Midbrain (tissue), 1 donor: ENCODE measurements at places on chromosomes 7 and 10.

- DNase-seq, result no peak
These were observed 57.4 kb downstream of the HIBADH start for GRCh38 chr7:27605283-27605682.

- peak; percentile 48 for DNase-seq
These were observed 6.2 kb upstream of the ACTR3C start for GRCh38 chr7:150329331-150330120.

- no peak for DNase-seq
These were observed 54.3 kb upstream of the TNRC18 start for GRCh38 chr7:5477723-5478531.

DNA sequence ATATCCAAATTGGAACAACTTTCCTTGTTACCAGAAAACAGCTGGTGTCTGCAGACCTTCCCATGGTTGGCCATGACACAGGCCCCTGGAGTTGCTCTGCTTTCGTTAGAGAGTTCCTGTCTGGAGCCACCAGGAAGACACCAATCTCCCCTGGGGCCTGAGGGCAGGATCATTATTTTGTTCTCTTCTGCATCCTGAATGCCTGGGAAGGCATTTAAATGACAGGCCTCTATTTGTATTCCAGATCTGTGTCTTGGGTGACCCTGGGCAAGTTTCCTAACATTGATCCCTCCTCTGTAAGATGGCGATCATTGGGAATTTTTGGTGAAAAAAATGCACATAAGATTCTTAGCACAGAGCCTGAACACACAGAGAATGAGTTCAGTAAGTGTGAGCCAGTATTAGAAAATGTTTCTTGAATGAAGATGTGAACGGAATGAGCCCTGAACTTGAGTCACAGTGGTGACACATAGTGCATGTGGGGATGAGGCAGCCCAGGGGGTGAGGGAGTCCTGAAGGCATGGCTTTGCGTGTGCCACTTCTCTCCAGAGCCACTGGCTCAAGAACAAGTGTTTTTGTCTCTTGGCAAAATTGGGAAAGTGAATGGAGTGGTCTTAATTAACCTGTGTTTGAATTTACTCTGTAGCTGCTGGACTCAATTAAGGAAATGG is 28.4 kb downstream of the BMPER start:
- DNase-seq, result no peak

GRCh38 chr7:14303536-14303935 is 314.1 kb upstream of the ETV1 start:
- no peak for DNase-seq

DNA sequence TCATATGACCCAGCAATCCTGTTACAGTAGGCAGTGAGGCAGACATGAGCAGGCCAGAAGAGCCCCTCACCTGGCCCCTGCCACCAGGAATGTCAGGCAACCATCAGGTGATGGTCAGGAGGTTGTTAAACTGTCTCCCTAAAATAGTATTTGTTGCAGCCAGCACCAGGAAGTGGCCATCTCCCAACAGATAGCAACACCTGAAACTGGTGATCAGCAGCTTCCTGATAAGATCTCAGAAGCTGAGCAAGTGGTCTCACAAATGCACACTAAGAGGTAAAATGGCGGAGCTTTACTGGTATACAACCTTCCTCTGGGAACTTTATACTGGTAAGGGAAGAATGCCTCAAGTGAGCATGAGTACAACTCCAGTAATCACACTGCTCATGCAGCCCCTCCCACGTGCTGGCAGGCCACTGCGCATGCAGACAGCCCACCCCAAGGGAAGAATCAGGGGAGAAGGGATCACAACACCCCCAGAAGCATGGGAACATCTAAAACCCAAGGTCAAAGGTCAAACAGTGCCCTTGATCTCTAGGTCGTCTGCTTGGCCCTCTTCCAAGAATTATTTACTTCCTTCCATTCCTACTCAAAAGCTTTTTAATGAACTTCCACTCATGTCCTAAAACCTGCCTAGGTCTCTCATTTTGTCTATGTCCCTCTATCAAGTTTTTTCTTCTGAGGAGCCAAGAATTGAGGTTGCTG is 133.5 kb downstream of the DOCK4 start:
- DNase-seq, result no peak

GRCh38 chr7:87413029-87413428 is 62.5 kb downstream of the ABCB4 start:
- no peak for DNase-seq

DNA sequence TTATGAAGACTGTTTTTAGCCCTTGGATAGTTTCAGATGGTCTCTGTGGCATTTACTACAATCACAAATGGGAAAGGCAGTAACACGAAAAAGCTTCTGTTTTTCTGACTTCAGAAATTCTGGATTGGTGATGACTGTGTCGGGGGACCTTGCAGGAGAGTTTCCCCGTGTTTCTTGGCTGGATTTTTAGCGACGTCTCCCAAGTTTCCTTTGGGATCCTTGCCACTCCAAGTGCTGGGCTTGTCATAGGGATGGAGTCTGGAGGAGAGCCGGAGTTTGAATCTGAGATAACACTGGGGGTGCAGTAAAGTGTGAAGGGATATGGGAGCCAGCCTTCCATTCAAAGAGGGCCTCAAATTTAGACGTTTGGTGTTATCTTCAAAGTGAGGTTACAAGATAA is 179.0 kb downstream of the SNX10 start:
- no peak for DNase-seq

GRCh38 chr10:71301371-71301916 is 17.6 kb upstream of the SLC29A3 start:
- no peak for DNase-seq

DNA sequence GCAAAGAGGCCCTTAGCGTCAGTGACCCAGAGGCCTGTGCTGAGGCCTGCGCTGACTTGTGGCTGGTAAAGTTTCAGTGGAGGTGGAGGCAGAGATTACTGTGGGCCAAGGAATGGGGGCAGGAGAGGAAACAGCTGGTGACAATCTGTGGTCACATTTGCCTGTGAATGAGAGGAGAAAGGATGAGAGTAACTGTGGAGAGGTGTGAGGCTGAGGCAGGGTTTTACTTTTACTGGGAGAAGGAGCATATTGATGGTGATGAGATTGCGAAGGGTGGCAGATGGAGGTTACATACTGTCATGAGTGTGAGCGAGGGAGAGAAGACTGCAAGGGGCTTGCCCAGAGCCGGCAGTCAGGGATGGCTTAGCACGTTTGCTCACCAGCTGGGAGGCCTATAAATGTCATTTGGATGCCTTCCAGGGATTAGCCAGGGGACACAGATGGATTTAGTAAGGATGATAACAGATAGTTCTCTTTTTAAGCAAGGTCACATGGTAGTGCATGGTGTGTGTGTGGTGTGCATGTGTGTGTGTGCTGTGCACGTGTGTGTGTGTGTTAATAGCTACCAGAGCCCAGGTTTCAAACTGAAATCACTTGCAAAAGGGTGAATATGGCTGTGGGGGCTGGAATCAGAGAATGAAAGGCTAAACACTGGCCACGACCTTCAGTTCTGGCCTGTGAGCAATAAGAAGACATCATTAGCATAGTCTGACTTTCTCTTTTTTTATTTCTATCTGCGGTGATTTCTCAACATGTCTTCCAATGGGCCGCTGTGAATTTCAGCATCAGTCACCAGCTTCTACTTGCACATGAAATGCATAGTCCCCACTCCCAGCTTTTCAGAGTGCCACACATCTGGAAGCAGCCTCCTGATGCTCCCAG is 291.5 kb upstream of the ZNF32 start:
- no peak for DNase-seq

DNA sequence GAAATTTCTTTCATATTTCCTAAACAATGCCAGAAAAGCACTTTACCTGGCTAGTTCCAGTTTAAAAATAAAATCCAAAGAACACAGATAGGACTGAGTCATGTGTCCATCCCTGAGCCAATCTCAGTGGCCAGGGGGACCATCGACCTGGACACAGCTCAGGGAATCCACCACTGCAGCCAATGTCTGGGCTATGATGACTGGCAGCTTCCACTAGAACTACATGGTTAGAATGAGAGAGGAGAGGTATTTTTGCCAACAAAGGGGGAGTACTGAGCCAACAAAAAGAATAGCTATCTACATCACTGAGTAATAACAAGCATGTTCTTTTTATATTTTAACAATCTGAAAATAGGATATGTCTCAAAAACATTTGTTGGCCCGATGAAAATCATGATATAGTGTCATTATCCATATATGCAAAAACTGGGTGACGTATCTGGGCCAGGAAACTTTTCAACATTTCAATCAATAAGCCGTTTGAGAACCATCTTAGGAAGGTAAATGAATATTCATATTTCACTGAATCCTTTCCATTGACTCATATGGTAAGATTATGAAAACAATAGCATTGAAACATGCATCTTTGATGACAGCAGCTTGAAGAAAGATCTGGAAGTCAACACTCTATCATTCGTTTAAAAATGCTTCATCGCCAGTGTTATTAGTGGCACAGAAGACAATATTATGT is 104.0 kb downstream of the TPK1 start:
- DNase-seq, result no peak

GRCh38 chr10:72316748-72317435 is 37.8 kb downstream of the DNAJB12 start:
- DNase-seq, result no peak

DNA sequence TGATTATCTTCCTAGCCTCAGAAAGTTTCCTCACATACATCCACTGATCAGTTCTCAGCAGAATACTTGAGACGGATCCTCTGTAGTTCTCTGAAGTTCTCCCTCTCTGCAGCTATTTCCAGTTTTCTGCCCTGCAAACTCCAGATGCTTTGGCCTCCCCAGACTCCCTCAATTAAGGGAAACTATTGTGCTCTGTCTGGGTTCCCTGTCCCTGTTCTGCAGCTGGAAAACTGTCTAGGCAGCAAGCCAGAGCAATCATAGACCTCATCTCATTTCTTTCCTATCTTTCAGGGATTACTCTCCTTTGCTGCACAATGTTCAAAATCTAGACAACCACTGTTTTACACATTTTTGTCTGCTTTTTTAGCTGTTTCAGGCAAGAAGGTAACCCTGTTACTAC is 9.2 kb downstream of the MICU1 start:
- DNase-seq, result peak; percentile 27

GRCh38 chr7:26857506-26858240 is 6.7 kb downstream of the SKAP2 start:
- DNase-seq, result no peak

- no peak for DNase-seq
These were observed 88.5 kb downstream of the ELAPOR2 start for GRCh38 chr7:86970986-86971385.

GRCh38 chr7:154372011-154372601 is 319.9 kb downstream of the DPP6 start:
- DNase-seq, result no peak

DNA sequence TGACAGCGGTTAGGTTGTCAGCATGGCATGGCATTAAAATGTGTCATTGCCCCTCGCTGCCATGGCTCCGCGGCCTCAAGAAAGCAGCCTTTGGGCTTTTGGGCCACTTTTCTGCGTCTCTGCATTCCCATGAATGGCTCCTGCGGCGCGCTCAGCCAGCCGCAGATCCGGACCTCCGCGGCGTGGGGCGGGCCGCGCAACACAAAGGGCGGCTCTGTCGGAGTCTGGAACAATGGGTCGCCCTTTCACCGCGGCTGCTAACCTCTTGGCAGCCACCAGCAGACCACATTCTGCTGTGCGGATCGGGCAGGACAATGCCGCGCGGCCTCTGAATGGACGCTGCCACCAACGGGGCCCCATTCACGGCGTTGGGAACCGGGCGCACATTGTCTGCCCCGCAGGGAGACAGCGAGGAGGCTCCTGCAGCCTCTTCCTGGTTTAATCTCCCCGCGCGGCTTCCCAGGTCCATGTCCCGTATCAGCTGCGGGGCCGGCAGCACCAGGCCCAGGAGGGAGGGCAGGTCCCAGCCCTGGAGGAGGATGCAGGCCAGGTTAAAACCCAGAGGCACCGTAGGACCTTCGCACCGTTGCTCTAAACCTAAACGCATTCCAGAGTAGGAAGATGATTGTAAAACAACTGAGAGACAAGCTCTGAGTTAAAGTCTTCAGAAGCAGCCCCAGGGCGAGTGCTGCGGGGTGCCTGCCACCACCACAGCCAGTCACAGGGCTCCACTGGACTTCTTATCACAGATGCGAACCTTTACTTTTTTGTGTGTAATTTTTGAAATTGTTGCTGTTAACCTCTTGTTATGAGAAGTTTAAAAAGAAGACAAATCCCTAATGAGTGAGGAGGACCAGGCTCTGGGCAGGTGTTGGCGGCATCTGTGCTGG is 71.6 kb downstream of the NKX6-2 start:
- peak; percentile 94 for DNase-seq

DNA sequence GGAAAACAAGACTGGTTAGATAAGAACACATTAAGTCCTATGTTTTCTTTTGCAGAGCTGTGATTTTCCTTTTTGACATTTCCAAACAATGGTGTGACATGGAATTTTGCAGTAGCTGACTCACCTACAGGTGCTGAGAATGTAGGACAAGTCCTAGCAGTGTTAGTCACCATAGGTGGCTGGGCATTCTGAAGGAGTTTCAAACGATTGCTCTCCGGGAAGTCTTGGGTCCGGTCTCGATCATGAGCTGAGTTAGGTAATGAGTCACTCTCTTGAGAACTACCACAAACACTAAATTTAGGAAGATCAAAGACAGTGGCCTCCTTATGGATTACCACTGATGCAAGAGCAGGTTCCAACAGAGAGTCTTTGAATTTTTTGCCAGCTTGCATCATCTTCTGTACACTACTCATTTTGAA is 3.6 kb downstream of the FIGNL1 start:
- DNase-seq, result no peak

GRCh38 chr10:89351412-89351779 is 23.6 kb downstream of the IFIT3 start:
- DNase-seq, result peak; percentile 45

DNA sequence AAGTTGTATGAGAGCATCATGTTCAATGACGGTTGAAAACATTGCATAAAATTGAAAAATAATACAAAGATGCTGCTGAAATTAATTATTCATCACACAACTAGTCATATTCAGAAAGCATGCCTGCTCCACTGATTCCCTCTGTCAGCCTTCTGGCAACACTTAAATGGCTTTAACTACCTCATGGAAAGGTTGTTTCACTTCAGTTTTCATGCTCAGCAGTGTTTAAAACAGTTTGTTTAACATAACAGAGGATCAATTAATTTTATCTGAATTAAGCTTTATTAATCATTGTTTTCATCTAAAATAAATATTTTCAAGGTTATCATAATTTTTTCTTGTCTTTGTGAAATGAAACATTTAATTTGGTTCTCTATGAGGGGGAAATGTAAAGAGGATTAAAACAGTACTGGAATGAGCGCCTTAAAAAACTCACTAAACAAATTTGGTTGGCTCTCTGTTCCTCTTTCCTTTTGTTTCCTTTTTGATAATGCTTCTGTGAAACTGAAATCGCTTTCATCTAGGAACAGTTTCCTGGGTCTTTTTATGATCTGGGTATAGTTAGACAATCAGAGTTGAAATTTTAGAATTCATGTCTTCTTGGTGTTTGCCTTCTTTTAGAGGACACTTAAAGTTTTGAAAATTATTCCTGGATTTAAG is 427.4 kb downstream of the SH2D4B start:
- no peak for DNase-seq

- no peak for DNase-seq
These were observed 23.7 kb downstream of the CAV1 start for GRCh38 chr7:116548506-116548905.

DNA sequence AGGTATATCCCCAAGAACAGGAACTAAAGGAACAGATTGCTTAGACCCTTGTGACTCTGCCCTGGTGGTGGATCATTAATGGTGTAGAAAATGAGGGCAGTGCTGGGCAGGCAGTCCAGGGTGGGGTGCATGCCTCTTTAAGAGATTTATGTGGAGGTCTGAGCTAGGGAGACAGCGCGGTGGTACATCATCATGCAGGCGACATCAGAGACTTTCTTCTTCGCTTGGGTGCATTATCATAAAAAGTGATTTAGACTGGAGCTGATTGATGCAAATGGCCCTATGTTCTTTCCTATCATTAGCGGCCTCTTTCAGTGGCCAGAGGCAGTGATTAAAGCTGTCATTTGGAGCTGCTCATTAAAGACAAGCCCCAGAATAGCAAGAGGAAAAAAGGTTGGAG is 519.1 kb upstream of the GALNT17 start:
- DNase-seq, result no peak
